ENCODE measurements at places on chromosomes 7 and 10.

DNA sequence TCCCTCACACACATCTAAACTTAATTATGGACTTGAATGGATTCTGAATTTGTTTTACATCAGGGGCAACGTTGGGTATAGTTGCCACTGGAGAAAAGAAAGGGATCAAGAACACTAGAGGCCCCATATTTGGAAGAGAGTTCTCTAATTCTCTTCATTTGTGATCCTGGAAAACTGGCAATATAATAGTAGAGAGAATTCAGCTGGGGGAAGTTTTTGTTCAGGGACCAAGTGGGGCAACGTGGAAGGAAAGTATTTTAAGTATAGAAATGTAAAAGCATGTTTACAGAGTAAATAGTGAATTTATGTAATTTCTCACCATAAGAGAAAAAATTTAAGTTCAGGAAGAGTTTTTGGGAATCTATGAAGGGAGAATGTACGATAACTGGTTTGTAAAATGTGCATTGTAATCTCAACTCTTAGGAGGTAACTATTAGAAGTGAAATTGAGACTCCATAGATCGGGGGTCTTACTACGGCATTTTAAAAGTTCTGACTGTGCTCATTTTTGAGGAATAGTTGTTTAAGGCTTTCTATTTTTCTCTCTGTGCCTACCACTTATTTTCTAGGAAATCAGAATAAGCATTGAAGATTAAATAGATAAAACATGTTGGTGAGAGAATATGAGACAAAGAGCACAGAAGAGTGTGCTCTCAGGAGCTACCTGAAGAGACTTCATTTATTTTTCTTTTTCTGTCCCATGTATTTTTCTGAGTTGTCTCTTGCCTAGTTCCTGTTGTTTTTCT is 3.4 kb downstream of the SDHAF3 start:
- DNase-seq = no peak

DNA sequence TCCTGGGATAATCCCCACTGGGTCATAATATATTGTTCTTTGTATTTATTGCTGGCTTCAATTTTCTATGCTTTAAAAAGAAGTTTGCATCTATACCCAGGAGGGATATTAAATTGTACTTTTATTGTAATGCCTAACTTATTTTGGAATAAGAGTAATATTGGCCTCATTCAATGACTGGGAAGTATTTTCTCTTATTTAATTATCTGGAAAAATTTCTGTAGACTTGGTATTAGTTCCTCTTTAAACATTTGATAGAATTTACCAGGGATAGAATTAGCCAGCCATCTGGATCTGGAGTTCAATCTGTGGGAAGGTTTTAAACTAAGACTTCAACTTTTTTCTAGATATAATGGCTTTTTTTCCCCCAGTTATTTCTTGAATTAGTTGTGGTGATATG is 115.2 kb upstream of the ZNF32 start:
- DNase-seq = no peak

DNA sequence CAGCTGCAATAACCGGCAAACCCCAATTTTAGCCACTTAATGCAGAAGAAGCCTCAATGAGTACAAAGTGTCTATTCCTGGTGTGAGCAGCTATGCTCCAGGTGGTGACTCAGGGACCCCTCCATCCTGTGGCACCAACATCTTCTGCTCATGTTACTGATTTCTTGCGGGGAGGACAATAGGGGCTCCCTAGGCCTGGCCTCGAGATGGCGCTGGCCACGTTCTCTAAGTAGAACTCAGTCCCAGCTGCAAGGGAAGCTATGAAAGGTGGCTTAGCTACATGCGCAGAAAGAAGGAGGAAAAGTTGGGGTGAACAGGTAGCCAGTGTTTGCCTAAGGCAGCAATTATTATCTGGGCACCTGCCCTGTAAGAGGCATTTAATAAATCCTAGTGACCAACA is 6.6 kb downstream of the GJD4 start:
- DNase-seq = no peak

DNA sequence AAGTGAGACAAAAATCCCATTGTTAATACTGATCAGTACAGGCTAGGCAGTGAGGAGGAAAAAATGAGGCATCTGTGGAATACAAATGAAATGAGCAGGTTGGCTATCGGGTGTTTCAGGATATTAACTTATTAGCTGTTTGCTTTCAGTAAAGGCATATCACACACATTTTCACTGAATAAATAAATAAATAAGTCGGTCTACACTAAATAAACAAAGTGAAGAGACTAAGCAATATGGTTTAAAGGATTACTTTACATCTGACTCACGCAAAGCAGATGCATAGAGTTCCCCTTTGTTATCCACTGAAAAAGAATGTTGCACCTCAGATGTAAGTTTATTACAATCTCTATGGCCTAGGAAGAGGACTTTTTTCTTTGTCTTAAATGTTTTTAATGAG is 6.3 kb upstream of the SEMA3A start:
- peak; percentile 29 for DNase-seq

Measured in astrocyte of the hippocampus (primary cell).